ENCODE measurements at places on chromosomes 7 and 10. TPM values are rescaled to one million over a fixed set of nuclear protein-coding genes. Genes with fewer than 3 reads are reported as not detected.

- DNase-seq: no peak
Observed at GRCh38 chr10:32960022-32960421, 2.0 kb upstream of the ITGB1 start.

The CWF19L1 gene
- polyA plus RNA-seq: 7.1 TPM

The OR6V1 gene
- not detected for polyA plus RNA-seq

- no peak for DNase-seq
Observed at GRCh38 chr10:4082861-4083260, 297.9 kb upstream of the KLF6 start.

GRCh38 chr10:126955396-126955795, 50.2 kb downstream of the DOCK1 start:
- DNase-seq: no peak

The NUDCD3 gene
- polyA plus RNA-seq: 83.1 TPM

Measured in SK-N-SH (cell line).